ENCODE measurements at places on chromosomes 12 and 14.

DNA sequence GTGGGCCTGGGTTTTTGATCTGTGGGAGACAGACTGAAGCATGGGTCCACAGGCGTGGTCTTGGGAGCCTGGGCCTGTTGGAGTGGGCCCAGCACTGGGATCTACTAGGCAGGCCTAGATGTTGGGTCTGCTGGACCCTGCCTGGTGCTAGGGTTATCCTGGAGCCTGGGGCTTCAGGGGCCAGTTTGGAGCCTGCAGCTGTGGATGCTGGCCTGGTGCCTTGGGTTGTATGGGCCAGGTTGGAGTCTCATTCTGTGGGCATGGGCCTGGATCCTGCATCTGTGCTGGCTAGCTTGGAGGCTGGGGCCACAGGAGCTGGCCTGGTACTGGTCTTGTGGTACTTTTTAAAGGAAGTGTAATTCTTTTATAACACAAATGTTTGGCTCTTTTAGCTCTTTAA is 68.0 kb downstream of the GPHN start:
- no peak for DNase-seq

DNA sequence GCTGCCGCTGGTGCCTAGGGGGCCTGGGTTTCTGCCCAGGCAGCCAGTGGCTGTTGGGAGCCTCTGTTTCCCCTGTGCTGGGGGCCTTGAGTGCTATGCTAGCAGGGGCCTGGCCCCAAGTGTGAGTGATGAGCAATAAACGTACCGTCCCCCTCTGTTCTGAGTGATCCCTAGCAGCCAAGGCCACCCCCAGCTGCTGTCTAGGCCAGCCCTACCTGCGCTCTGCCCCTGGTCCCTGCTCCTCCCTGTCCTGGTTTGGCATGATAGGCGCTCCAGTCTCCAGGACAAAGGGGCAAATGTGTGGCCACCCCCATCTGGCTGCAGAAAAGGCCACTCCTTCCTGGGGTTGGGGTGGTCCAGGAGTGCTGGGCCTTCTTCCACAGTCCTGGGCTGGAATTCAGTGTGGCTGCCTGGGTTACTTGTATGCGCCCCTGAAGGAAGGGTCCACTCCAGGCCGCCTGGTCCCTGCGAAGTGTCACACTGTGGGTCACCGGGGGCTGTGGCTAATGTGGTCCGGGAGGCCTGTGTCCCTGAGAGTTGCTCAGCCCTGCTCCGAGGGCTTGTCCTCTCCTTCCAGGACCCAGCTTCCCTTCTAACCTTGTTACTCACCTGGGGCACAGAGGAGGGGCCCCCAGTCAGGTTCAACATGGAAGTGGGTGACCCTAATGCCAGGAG is 7.0 kb downstream of the TRMT61A start:
- no peak for DNase-seq

- no peak for DNase-seq
Observed at GRCh38 chr12:41745593-41745992, 399.1 kb downstream of the GXYLT1 start.

DNA sequence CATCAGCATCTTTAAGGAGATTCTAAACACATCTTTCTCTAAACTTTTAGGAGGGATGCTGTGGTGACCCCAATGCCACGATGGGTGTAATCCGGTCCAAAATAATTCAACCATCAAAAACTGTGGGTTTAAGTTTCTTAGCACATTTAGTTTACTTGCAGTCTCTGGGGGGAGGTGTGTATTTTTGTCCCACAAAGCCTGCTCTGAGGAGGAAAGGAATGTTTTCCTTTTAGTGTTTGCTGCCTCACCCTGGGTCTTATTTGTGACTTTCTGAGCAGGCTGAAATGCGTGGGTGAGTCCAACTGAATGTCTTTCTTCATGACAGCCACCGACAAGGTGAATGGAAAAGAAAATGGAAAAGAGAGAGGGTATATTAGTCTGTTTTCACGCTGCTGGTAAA is 1324.7 kb downstream of the AACS start:
- no peak for DNase-seq

GRCh38 chr14:65658202-65658601 is 245.7 kb downstream of the FUT8 start:
- peak; percentile 88 for DNase-seq

- no peak for DNase-seq
Observed at GRCh38 chr12:2544230-2544629, 250.5 kb upstream of the FKBP4 start.

- DNase-seq, result peak; percentile 86
Observed at GRCh38 chr14:68884031-68885030, 91.5 kb upstream of the ZFP36L1 start.

DNA sequence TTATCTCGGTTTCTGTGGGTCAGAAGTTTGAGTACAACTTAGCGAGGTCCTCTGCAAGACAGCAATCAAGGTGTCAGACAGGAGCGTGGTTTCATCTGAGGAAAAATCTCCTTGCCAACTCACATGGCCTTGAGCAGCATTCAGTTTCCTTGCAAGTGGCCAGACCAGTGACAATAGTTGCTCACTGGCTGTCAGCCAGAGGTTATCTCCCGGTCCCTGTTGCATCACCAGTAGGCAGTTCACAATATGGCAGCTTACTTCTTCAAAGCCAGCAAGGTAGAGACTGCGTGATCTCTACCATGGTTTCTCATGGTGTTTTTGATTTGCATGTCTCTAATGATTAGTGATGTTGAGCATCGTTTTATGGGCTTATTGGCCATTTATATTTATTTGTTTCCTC is 143.8 kb upstream of the DAAM1 start:
- DNase-seq, result no peak

DNA sequence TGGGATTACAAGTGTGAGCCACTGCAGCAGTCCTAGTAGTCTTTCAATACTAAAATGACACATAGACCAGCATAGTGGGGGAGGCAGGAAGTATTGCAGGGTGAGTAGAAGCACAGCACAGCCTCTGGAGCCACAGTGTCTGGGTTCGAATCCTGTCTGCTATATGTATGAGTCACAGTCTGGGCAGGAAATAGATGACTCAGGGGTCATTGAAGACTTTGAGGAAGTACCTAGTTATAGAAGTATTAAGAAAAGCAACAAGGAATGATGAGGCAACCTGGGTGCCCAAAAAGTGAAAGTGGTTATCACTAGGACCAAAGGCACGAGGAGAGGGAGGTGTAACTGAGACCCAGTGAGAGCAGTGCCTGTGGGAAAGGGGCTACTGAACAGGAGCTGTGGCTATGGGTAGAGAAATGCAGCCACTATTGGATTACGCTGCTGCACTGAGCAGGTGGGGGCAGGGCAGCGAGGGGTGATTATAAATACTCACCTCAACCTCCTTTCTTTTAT is 124.0 kb downstream of the PDE3A start:
- DNase-seq, result peak; percentile 63

DNA sequence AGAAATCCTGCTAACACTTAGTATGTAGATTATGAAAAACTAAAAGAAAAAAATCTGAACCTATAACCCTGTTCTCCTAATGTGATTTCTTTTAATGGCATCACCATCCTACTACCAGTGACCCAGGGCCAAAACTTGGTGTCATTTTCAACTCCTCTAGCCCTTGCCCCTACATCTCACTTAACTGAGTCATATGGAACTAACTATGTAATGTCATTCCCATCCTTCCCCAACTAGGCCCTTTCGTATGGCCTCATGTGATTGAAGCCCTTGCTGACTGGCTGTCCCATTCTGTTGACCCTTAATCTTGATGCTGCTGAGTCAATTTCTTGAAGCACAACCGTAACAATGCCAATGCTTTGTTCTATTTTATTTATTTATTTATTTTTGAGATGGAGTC is 7.6 kb downstream of the DMAC2L start:
- peak; percentile 14 for DNase-seq

- no peak for DNase-seq
Observed at GRCh38 chr12:51969643-51970042, 18.1 kb downstream of the ACVR1B start.

GRCh38 chr14:86613126-86613525 is 1083.2 kb downstream of the FLRT2 start:
- no peak for DNase-seq

- DNase-seq, result peak; percentile 59
Observed at GRCh38 chr12:122834104-122834920, 945 bp upstream of the HIP1R start.

- peak; percentile 17 for DNase-seq
Observed at GRCh38 chr12:92753976-92754885, 51.4 kb downstream of the PLEKHG7 start.

DNA sequence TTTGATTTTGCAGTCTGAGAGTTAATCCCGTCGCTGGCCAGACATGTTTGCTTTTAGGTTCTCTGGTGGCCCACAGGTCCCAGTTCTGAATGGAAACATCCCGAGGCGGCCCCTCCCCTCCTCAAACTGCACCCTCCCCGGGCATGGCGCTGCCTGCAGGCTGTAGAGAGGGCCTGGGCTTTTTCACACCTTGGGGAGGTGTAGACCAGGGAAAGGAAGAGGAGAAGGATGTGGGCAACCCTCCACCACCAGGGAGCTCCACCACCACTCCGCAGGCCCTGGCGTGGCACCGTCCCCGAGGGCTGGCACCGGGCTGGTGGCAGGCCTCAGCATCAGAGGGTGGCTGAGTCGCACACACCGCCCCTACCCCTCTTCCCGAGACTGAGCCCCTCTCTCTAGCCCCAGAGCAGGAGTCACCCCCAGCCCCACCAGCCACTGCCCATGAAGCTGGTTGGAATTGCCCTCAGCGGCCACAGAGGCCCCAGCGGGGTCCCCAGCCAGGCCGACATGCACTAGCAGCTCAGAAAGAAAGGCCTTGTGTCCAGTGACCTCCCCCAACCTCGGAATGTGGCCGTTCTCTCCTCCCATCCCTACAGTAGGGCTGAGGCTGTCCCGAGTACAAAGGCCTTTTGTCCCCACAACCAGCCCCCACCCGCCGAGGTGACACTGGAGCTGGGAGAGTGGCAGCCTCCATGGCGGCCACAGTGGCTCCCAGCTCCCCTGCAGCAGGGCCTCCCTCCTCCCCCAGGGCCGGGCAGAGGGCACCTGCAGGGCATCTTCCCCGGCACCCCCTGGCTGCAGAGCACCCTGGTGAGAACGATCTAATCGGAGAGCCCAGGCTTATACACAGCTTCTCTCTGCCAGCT is 23.5 kb upstream of the INF2 start:
- DNase-seq, result peak; percentile 25

- DNase-seq, result no peak
Observed at GRCh38 chr14:73344319-73344718, 107.0 kb downstream of the PAPLN start.

DNA sequence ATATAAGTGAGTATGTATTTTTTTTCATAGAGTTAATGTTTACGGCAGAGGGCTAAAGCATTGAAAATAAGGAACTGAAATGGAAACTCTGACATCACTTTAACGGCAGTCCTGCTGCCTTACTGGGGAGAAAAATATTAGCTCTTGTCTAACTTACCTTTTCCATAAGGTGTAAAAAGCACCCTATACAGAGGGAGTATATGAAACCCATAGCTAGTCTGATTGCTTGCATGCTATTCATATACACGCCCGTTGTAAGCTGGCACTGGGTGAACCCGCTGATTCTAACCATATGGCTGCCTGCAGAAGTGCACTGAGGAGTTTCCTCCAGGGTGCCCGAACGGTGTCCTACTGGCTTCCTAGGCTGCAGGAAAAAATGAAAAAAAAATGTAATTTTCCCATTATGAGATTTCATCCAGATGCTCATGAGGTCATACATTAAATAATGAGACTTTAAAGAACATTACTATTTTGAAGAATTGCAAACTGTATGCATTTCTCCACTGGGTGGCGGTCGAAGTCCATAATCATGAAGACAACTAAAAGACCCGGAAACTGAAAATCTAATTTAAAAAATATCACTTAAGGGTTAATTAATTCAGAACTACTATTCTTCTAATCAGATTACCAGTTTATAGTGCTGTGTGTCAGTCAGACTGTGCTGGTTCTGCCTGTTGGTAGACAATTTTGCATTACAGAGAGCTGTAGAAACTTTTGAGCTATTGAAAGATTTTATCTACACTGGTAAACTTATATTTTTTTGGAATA is 144.7 kb downstream of the ALX1 start:
- peak; percentile 47 for DNase-seq
